ENCODE measurements at places on chromosomes 2 and 18.

DNA sequence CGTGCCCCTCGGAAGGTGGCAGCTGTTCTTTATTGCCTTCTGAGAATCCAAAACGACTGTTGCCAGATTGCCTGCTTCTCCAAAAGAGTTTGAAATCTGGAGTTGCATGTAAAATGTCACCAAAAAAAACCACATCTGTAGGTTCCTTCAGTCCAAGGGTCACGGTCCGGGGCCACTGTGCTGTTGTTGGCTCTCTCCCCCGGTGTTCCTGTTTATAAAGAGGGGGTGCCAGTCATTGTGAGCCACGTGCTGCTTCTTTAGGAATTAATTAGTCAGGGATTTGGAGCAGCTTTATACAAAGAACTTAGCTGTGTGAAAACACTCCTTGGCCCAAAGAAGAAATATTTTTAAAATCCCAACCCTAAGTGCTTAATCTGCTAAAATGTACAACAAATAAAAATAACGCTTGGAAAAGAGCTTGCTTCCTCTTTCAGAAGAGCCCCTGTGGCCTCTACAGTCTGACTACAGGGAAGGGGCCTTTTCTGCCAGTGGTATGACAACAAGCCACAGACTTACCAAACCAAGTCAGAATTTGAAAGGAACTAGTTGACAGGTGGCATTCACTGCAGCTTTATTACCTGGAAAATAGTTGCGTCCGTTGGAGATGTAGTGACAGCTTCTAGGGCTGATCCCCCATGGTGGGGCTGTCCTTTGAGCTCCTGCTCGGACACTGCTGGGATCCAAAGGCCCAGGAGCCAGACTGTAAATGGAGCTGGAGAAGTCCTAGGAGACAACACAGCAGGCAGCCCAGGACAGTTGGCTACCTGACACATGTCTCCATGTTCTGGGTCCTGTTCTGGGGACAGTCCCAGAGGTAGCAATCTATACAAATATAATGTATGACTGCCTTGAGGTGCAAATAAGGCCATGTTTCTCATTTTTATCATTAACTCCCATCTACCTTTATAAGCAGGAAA lies 84.5 kb upstream of the SLC1A4 start:
- DNase-seq = no peak

- DNase-seq = no peak
Observed at GRCh38 chr2:9144617-9145016, 62.0 kb upstream of the ASAP2 start.

DNA sequence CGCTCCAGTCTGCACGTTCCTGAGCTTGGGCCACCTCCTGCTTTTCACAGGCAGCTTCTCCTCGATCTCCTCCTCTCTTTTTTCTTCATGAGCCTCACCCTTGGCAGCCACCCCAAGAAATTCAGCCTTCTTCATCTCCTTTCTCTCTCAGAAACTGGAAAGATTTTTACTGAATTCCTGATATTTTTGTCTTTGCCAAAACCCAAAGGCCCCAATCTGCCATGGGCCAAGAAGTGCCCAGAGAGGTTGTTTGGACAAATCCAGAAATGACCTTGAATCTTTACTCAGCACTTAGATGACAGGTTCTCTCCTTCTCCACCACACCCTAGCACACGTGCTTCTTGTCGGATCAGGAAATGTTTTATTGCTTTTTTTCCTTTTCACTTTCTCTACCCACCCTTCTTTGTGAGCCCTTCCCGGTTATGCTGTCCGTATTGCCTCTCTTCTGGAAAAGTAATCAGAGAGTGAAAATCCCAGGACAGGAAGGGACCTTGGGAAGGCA lies 134.5 kb upstream of the TNP1 start:
- DNase-seq = no peak

DNA sequence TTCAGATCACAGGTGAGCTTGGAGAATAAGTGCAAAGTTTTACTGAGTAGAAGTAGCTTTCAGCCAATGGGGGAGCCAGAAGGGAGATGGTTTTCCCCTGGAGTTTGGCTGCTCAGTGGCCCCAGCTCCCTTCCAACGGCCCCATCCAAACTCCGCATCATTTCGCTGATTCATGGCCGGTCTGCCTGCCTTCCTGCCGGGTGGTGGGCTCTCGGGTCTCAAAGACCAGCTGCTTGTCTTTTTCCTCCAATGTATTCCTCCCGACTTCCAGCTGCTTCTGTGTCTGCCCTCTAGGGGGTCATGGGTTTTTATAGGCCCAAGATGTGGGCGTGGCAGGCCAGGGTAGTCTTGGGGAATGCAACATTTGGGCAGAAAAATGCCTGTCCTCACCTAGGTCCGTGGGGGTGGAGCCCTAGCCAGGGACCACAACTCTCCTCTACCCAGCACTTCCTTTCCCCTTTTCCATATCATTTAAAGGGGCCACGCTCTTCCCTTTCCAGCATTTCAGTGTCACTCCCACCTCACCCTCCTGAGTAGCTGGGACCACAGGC lies 73.5 kb downstream of the MEX3C start:
- DNase-seq = no peak

Measured in stimulated activated CD8-positive, alpha-beta memory T cell treated with anti-CD3 and anti-CD28 coated beads, Interleukin-2, amount 100 ng/mL, for 48 hours (primary cell).